Mesenteric fat pad (tissue), 1 donor: ENCODE measurements at places on chromosomes 6 and 20. TPM values are rescaled to one million over a fixed set of nuclear protein-coding genes. Genes with fewer than 3 reads are reported as not detected.

SALL4 gene
- total RNA-seq: 0.16 TPM

WFDC5 gene
- total RNA-seq: not detected

GRCh38 chr6:128427139-128427538, 93.3 kb downstream of the PTPRK start:
- DNase-seq: no peak

DNA sequence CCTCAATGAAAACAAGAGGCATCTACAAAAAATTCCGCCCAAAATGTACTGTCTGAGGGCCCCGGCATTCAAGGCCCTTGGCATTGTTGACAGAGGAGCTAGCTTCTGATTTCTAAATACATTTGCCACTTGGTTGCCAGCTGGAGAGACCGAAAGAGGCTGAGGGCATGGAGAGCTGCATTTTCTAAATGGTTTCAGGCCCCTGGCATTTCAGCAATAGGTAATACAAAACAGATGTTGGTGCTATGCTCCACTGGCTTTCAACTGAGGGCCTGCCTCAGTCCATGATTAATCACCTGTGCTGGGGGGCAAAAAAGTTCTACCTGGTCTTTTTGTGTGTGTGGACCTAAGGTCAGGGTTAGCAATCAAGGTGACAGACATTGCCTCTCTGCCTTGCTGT, 79.5 kb upstream of the ISM1 start:
- DNase-seq: no peak

- DNase-seq: no peak
Observed at GRCh38 chr20:53613748-53614147, 20.1 kb upstream of the ZNF217 start.

GRCh38 chr6:52594221-52594620, 17.4 kb upstream of the TRAM2 start:
- no peak for DNase-seq

DNA sequence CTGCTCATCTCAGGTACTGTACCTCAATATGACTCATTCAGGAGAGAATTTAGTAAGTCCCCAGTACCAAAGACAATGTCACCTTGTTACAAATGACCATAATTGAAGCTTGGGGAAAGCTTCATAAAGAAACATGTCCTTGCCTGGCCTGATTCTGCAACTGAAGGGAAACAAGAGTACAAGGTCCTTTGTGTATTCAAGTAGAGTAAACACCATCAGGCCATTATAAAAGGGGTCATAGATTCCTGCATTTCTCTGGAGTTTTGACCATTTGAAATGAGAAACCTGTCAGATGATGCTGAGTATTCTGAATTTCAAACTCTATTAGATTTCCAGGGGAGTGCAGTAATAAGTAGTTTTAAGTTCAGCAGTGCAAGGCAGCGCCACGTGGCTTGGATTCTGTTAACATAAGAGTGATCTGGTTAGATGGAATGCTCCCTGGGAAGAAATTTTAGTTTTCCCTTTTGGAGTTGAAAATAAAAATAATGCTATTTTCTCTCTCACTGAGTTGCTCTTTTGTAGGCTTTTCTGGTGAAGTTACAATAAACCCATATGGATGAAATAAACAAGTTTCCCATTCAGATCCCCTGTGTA, 1054.3 kb downstream of the EPHA7 start:
- DNase-seq: no peak

- no peak for DNase-seq
Observed at GRCh38 chr6:43924222-43924702, 154.3 kb downstream of the VEGFA start.

GRCh38 chr20:43442282-43442880, 15.3 kb upstream of the SRSF6 start:
- DNase-seq: peak; percentile 37
